HEK293T (cell line): ENCODE measurements at places on chromosomes 4 and X.

DNA sequence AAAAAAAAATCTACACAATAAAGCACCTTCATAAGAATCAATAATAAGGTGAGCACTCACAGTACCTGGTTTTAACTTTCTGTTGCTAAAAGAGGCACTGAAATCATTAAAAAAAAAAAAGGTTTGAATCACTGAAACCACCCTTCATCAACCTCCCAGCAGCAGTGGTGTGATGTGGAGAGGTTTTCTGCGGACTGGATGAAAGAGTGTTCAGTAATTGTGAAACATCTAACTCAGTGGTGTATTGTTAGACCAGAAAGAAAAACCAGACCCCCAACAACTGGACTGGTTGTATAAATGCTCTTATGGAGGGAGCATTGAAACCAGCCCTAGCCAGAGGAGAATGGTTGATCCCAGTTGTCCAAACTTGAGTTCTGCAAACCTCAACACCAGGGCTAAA lies 63.2 kb downstream of the SPIN3 start:
- DNase-seq: no peak

GRCh38 chr4:78121338-78121904 lies 64.3 kb downstream of the FRAS1 start:
- no peak for DNase-seq

DNA sequence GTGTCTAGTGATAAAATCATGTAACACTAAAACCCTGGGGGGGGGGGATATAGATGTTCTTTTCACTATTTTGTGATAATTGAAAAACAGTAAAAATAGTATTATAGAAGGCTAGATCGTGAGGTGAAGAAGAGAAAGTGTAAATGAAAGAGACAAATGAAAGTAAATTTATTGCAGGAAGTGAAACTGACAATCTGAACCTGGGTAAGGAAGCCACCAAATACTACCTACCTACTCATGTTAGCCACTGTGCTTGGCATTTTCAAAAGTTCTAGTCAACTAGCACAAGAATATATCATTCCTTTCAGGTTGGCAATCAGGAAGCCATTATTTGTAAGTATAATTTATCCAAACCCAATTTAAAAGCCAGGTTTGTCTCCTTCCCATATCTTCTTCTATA lies 1366.1 kb downstream of the FAM133A start:
- DNase-seq: no peak

GRCh38 chr4:43776371-43776770 lies 672.2 kb downstream of the KCTD8 start:
- no peak for DNase-seq

- no peak for DNase-seq
These were observed 4.3 kb upstream of the TIMP1 start for GRCh38 chrX:47577901-47578300.
